ENCODE measurements at places on chromosomes 3 and 15.

DNA sequence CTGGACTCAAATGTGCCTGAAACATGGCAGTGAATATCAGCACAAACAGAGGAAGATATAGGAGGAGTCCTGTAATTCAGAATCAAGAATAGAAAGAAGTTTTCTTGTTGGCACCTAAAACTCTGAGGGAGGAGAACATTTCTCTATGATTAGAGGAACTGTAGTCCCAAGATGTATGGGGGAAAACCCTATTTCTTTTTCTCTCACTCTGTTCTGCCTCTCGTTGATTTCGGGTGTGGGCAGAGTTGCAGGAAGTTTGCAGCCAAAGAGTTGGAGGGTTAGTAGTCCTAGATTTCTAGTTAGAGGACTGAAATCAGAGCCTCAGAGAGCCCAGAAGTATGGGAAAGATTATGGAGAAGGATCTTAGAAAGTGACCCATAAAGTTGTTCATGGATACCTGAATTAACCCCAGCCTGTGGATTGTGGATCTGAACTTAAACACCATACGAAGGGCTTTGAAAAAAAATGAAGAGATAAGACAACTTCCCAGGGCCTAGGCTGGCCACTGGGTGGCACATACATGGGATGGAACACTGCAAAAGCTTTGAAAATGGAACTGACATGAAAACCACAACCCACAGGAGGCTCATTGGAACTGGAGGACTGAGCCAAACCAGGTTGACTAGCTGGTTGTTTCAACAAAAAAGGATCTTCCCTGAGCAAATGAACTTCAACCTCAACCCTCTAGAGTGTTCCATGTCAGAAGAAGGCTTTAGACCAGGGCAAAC is 34.6 kb downstream of the FMN1 start:
- no peak for DNase-seq

GRCh38 chr15:59537403-59537802 is 74.2 kb upstream of the GCNT3 start:
- no peak for DNase-seq

- no peak for DNase-seq
Measured at GRCh38 chr3:177693616-177694264, 496.5 kb upstream of the TBL1XR1 start.

DNA sequence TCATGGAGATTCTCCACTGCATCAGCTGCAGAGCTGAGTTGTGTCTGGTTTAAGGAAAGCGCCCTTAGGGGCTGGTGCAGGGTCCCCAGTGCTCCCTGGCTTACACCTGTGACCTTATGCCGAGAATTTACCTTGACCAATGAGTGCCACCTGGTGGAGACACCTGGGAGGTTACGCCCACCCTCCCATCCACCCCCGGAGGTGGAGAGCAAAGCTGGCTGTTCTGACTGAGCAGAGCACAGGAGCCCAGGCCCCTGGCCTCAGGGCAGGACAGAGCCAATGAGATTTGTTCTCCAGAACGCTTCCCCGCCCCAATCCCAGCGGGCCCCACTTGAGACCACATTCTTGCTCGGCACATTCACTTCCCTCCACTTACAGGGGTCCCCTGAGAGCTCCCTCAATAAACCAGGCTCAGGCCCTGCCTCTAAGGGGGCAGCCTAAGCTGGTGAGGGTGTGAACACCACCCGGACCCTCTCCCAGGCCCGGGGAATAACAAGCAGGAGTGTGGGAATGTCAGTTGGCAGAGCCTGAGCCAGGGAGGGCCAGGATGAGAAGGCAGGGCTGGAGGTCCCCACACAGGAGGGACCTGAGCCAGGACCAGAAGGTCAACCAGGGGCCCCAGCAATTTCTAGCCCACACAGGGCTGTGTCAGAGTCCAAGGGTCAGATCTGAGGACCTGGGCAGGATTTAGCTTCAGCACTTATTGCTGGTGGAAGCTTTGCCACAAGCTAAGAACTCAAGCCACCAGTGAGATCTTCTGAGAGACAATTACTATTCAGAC is 117.1 kb downstream of the TPRA1 start:
- no peak for DNase-seq

GRCh38 chr15:67944010-67944641 is 104.3 kb upstream of the RNU6-1 start:
- DNase-seq = no peak

- no peak for DNase-seq
Measured at GRCh38 chr15:60907233-60907947, 321.7 kb downstream of the RORA start.
